Activated CD4-positive, alpha-beta T cell treated with anti-CD3 and anti-CD28 coated beads, Interleukin-2, Interleukin-6, amounts not matched to agents 100 ng/mL and 50 ng/mL, durations not matched to agents 16 hours and 8 hours (primary cell): ENCODE measurements at places on chromosomes 1 and 21.

- DNase-seq: no peak
These were observed 478 bp downstream of the RIT1 start for GRCh38 chr1:155910621-155911121.

- no peak for DNase-seq
These were observed 5.7 kb downstream of the ACOT11 start for GRCh38 chr1:54553602-54554313.

DNA sequence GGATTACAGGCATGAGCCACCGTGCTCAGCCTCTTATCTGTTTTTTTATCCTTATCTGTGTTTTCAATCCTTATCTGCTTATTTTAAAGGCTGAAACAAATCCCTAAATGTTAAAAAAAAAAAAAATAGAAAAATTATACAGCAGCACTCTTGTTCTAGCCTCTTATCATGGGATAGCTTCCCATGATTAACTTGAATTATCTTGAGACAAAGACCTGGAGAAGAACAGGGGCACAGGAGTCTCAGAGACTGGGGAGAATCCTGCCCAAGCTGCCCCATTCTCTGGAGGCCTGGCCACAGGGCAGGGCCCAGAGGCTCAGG is 86.9 kb downstream of the DHRS3 start:
- no peak for DNase-seq

DNA sequence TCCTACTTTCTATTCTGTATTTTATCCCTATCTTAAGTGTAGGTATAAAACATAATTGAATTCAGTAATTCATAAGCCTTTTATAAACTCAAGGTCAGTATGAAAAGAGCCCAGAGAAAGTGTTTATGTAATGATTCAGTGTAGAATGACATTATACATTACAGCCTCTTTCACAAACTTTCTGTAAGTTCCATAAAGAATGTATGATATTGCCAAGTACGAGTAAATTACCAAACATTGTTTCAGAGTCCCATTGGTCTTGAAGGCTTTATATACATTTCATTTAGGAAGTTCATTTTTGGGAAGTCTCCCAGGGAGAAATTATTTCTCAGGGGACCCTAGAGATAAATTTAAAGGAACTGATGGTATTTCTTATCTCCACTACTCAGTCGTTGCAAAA is 37.8 kb upstream of the VAMP3 start:
- no peak for DNase-seq

DNA sequence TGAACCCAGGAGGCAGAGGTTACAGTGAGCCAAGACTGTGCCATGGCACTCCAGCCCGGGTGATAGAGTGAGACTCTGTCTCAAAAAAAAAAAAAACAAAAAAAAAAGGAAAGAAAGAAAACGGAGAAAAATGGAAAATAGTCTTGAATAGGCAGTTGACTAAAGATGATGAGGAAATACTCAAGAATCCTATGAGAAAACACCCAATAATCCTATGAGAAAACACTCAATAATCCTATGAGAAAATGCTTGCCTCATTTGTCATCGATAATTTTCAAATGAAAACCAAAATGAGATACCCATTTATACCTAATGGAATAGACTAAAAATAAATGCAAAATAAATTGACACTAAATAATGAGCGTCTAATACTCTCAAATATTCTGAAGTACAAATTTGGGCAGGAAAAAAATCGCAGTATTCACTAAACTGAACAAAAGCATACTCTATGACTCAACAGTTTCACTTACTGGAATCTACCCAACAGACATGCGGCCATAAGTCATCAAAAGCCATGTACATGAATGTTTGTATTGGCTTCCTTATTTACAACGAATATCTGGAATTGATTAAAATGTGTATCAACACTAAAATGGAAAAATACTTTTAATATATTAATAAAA is 733.9 kb upstream of the CHRM3 start:
- DNase-seq: no peak

- no peak for DNase-seq
These were observed 53.4 kb upstream of the GJB5 start for GRCh38 chr1:34701326-34702060.

DNA sequence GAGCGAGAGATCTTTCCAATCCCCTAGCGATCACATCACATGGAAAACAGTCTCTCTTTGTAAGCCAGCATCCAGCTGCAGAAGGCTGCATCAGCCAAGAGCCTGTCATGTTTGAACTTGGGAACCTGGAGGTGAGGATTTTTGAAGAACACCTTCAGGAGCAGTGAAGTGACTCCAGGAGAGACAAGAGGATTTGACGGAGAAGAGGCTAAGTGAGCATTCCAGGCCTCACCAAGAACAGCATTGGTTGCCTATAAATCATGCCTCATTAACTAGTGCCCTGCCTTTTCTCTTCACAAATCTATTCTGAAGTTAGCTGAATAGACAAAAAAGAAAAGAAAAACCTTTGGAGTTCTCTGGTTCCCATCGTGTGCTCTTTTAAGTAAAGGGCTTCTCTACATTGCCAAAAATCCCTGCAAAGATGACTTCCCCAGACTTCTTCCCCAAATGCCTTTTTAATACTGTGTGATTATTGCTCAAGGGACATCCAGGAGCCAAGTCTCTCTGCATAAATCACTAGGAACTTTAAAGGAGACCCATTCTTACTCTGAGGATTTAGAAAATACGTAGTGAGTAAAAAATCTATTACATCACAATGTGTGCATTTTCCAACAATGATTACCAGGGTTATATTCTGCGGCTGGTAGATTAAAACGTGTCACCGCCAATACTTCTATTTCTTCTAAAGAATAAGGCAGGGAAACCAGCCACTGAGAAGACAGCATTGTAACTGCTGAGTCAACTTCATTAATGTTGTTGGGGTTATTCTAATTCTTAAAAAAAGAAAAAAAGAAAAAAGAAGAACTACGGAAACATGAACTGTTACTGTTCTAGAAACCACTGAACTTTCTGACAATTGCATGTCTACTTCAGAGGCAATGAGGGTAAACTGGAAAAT is 95.2 kb downstream of the KIF14 start:
- no peak for DNase-seq

GRCh38 chr1:154344977-154345837 is 19.9 kb downstream of the ATP8B2 start:
- peak; percentile 81 for DNase-seq

- DNase-seq: no peak
These were observed 4.6 kb downstream of the CLIC4 start for GRCh38 chr1:24749886-24750285.

- peak; percentile 63 for DNase-seq
These were observed 19.8 kb upstream of the MUTYH start for GRCh38 chr1:45359882-45360513.

DNA sequence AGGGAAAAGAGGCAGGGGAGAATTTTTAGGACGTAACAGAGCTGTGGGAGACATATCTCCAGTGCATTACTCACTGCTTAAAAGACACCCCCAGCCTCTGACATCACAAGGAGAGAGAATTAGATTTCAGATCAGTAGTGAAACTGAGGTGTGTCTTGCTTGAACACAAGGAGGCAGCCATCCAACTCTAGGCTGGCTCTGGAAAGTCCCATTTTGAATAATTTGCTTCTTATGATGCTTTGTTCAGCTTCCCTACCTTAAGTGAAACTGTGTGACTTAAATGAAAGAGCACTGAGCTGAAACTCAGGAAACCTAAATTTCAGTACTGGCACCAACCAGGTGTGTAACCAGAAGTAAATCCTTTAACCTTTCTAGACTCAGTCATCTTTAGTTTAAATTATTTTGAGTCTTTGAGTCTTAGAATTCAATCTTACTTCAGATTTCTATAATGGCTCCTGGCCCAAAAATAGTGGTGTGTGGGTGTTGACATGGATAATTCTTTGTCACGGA is 251.6 kb upstream of the SGIP1 start:
- peak; percentile 93 for DNase-seq

GRCh38 chr1:9324246-9325096 is 31.8 kb downstream of the SPSB1 start:
- DNase-seq: no peak

DNA sequence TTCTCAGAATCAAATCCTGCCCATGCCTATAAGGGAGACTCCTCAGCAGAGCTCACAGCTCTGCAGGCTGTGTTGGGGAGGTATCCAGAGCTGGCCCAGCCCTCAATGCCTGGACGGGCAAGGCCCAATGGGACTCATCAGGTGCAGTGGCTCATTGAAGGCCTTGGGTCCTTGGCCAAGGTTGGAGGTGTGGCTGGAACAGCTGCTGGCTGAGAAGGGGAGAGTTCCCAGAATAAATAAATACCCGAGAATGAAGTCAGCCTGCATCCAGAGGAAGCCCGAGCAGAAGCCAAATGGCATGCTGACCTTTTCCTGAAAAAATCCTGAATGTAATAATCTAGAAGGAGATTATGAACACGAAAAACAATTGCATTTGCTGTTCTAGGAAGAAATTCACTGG is 25.2 kb upstream of the IKBKE start:
- DNase-seq: no peak

- peak; percentile 67 for DNase-seq
These were observed at the start of gene MINDY1 for GRCh38 chr1:151006327-151007052. TSS of gene MINDY1 (minus strand) at chr1:151006902. CDS start at chr1:151002617, 4,285 bp downstream.

- no peak for DNase-seq
These were observed 565 bp downstream of the WLS start for GRCh38 chr1:68231627-68232288.

DNA sequence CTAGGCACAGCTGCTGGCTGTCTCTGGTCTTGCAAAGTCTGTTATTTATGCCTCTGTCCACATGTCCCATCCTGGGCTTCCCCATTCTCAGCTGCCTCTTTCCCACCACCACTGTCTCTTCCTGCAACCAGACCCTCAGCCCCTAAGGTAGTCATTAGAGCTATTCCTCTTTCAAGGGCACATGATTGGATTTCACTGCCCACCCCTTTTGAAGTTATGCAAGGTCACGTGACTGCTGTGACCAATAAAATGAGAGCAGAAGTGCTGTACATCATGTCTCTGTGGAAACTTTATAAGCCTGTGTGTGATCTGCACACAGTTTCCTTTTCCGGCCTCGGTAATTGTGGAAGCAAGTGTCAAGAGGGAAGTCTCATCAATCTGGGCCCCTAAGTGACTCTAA is 136.6 kb upstream of the HMGB4 start:
- DNase-seq: no peak
